ENCODE measurements at places on chromosomes 7 and 10.

GRCh38 chr7:151261529-151261928 is 13.0 kb upstream of the SMARCD3 start:
- DNase-seq = peak; percentile 64

DNA sequence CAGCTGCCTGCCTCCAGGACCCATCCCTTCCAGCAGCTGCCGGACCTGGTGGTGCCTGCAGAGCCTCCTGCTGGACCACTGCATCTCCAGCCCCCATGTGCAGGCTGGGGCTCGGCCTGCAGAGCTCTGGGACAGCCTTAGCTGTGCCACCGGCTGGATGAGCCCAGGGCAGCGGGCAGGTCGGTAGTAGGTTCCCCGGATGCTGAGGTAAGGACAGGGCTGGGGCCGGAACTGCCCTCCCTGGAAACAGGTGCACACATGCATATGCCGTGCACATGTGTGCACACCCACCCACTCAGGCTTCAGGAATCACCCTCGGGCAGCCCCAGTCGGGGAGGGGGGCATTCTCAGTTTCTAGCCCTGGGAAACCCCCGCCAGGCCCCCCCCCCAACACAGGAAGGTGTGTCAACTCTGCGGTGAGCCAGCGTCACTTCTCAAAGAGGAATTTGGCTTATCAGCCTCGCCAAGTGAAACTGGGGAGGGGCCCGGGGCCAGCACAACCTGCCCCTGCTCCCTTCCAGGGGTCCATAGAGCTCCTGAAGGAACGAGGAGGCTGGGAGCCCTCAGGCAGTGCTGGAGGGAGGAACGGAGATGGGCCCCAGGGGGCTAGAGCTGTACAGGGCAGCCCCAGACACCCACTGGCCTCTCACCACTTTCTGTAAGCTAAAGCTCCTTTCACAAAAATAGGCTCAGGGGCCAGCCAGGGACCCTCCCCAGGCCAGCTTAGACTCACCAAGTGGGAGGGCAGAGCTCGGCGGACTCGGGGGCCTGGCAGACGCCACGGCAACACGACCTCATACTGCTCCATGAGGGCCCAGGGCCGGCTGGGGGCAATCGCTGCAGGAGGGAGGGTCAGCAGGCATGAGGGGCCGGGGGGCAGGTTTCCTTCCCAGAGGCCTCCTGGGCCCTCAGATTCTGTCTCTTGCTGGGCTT is 1.7 kb downstream of the ADAM8 start:
- DNase-seq = no peak

GRCh38 chr7:118041251-118041878 is 142.6 kb upstream of the LSM8 start:
- DNase-seq = no peak

- no peak for DNase-seq
Measured at GRCh38 chr10:80188713-80189112, 16.6 kb downstream of the ANXA11 start.

GRCh38 chr10:11520892-11521291 is 90.6 kb downstream of the USP6NL start:
- DNase-seq = no peak

DNA sequence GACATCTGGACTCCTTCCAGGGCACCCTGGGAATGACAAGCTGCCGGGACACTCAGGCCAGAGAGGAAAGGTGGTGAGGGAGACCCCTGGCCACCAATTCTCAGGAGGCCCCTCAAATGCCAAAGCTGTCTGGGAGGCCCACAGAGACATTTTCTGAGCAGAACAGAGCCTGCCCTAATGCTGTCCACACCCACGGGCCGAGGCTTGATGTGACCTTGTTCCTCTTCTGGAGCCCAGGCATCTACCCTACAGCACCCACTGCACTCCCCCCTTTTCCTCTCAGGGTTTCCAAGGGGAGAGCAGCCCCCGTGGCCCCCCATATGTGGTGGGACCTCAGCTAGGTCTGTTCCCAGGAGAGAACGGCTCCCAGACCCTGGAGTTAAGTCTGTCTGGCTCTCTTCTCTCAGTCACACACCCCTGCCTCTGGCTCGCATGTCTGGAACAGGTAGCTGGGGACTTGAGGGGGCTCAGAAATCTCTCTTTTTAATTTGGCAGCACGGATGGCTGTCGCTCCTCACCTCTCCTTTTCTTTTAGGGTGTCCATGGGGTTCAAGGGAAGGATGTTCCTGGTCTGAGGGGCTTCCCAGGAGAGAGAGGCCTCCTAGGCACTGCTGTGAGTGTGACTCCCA is 16.8 kb upstream of the VOPP1 start:
- no peak for DNase-seq

- DNase-seq = peak; percentile 94
Measured at GRCh38 chr10:113385021-113385999, 167.5 kb upstream of the HABP2 start.

DNA sequence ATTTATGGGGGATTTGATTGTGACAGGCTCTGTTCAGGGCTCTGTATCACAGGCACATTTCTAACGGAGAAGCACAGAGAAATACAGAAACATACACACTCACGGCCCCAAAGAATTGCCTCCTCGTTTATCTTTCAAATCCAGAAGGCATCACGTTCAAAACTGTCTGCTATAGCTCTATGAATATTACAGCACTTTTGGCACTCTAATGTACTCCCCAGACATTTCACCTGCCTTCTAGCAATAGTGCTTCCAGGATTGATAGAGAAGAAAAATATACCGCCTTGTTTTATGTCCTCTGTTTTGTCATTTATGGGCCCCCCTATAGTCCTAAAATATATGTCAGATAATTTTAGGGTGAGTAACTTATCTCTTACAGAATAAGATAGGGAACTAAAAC is 947.5 kb downstream of the ANKRD7 start:
- no peak for DNase-seq

DNA sequence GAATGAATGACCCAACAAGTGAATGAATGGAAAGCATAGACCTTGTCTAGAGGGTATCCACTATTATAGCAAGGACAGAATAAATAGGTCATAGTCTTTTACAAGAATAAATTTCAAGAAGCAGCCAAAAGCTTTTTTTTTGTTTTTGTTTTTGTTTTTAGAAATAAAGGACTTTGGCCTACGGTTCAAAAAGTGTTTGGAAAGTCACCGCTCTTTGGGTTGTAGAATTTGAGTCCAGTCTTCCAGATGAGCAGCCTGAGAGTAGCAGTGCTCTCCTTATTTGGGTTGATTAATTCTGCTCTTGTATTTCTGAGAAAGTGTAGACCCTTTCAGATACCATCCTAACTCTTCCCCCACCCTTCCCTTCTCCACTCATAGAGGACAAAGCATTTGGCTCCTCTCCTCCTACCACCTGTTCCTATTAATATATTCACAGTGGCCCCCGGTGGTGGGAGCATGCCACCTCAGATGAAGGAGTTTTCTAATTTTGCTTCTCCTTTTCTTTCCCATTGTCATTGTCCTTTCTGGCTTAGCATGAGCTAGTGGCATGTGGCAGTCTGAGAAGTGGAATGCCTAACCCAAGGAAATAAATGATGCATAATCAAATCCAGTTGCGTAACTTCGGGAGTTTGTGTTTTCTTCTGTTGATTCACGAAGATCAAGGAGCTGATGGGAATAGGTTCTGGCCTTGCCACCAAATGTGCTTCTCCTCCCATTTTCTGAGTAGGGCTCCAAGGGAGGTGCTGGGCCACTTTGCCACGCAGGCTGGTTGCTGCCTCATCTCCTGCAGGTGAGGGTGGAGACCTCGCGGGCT is 114.7 kb downstream of the CHN2 start:
- no peak for DNase-seq

DNA sequence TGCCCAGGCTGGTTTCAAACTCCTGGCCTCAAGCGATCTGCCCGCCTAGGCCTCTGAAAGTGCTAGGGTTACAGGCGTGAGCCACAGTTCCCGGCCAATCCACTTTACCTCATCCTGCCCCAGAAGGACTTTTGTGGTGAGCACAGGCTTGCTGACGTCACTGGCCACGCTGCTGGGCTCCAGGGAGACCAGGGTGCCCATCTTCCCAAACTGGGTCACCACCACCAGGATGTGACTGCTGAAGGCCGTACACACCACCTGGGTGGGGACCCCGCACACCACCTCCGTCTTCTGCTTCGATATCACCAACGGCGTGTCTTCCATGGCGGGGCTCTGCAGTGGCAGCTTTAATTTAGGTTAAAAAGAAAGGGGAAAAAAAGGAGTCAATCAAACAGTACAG is 816 bp downstream of the PSMG3 start:
- DNase-seq = peak; percentile 24

DNA sequence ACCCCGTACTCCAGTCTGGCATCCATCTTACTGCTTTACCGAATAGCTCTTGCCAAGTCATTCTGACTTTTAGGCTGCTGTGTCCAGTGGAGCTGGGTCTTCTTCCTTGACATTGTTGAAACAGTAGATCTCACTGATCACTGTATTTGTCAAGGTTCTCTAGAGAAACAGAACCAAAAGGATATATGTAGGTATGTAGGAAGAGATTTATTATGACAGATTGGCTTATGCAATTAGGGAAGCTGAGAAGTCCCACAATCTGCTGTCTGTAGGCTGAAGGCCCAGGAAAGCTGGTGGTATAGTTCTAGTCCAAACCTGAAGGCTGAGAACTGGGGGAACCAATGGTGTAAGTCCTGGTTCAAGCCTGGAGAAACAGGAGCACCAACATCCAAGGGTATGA is 12.1 kb upstream of the PRRT4 start:
- DNase-seq = no peak

DNA sequence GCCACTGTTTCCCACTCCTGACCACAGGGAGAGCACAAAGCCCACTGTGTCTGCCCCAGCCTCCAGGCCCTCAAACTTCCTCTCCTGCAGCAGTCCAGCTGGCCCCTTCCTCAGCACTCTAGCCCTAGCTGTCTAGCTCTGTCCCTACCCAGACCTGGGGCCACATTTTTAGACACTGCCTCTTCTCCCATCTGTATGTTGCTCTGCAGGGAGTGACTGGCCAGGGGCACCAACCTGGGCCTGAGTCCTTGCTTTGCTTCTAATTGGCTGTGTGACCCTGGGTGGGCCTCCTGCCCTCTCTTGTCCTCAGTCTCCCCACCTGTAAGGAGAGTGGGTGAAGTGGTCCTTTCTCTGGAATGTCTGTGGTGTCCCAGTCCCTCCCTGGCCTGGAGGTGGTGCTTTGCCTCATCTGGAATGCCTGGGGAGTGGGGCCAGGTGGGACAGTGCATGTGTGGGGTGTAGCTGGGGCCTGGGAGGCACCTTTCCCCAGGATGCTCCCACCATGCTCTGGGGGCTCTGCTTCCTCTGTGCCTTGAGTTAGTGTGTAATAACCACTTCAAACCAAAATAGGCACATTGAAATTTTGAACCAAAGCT is 25.1 kb downstream of the AQP1 start:
- DNase-seq = no peak

GRCh38 chr10:117184821-117185220 is 12.5 kb upstream of the KCNK18 start:
- no peak for DNase-seq

- DNase-seq = peak; percentile 56
Measured at GRCh38 chr7:127844707-127845331, 186.4 kb downstream of the LRRC4 start.

GRCh38 chr7:150444674-150445365 is 5.6 kb upstream of the GIMAP8 start:
- DNase-seq = no peak

DNA sequence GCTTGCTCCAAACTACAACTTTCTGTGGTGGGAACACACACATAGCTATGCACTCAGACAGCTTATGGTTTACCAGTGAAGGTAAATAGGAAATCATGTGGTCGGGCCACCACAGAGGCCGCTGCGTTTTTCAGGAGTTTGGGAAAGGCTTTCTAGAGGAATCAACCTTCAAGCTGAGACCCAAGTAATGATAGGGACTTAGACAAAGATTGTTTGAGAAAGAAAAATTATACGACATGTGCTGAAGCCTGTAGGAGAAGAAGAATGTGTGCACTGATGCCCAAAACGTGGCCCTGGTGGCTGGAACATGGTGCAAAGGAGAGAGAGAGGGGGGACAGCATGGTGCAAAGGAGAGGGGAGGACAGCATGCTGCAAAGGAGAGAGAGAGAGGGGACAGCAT is 61.2 kb upstream of the VIPR2 start:
- no peak for DNase-seq

DNA sequence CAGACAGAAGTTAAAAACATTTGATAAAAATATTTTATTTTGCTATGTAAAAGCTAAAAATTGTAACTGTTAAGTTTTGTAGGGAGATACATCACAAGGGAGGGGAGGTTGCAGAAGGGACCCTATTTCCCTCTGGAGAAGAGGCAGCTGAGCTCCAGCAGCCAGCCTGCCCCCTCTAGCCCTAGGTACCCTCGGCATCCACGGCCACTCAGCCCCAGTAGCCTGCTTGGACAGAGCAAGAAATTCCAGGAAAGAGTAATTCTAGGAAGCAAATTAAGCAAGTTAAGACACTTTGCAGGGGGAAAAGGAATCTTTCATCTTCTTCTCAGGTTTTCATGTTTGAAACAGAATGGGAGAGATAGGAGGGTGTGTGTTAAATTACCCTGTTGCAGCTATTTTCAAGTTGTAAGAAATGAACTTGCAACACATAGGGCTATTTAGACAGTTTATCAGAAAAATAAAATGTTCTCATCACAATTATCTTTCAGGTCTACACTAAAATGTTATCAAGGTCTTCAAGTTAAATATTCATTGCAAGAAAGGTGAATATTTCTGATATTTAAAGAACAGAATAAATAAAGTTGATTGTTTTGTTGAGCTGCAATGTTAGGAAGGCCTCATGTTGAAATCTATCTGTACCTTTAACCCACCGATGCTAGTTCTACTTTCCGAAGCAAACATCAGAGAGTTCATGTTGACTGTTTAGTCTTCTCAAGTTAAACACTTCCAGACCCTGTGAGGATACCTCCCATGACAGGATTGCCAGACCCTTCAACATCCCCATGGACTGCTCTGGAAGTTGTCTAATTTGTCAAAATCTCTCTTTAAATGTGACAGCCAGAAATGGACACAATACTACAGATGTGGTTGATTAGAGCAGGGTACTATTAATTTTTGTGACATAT is 5.5 kb downstream of the SGCE start:
- no peak for DNase-seq

DNA sequence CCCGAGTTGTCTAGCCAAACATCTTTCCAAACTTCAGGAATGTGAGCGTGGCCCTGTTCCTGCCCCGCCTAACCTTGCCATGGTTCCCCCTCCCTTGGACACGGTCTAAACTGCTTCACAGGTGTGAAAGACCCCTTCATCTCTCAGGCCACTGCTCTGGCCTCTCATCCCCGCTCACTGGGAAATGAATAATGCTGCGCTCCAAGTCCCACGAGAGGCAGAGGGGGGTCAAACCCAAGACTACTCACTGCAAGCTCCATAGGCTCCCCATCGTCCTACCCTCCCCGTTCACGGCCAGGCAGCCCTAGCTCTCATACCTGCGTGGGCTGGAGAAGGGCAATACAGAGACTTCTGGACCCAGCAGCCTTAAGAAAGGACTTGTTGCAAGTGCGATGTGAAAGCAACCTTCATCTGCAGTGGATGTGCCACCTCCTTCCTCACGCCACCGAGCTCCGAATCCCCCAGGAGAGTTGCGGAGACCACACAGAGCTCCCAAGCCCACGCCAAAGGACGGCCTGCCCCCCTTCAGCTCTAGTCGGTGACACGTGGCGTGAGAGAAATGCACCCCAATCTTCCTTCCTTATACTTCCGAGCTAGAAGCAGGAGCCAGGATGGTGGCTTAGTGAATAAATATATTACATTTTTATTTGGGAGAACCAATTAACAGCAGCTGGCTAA is 9.7 kb downstream of the ZNF467 start:
- DNase-seq = no peak

All from fibroblast of the aortic adventitia (primary cell).